ENCODE measurements at places on chromosomes 2 and 18.

DNA sequence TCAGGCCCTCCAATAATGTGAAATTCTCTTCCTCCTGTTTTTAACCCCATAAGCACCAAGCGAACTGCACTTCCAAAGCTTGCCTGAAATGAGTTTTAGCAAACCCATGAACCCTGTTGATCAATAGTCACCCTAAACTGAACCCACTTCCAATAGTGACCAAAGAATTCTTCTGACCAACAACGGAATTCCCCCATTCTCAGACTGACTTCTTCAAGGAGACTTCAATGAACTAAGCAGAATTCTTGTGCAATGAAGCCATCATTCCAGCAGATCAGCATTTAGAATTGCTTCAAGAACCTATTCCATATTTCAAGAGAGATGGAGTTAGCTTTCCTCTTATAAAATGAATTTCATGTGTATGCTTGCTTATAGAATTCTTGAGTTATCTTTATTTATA lies 176.9 kb upstream of the FN1 start:
- peak; percentile 12 for DNase-seq

- DNase-seq, result no peak
Measured at GRCh38 chr2:64999754-65000153, 10.6 kb downstream of the SLC1A4 start.

- no peak for DNase-seq
Measured at GRCh38 chr2:136305517-136306192, 187.7 kb upstream of the CXCR4 start.

DNA sequence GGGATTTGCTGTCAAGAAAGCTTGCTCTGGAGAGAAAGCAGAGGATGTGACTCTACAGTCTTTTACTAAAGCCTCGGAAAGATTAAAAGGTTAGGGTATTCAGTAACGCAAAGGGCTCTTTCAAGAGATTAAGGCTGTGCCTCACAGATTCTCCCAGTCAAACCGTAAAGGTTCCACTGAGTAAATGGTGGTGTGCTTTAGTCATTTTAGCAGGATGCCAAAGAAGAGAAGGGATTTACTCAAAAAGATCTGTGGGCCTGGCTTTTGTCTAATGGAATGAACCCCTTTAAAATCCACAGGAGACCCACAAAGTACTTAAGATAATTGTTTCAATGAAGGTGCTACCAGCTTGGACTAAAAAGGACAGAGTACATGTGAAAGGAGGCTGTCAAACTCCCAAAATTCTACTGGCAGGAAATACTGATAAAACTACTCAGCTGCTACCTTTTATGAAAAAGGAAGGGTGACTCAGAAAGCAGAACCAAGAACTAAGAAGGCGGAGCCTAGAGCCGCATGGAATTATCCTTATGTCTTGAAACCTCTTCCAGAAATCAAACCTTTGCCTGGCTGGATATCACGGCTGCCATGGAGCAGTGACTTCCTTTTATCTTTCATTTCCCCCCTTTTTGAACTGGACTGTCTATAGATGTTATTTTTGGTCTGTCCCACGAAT lies 670.2 kb upstream of the ZEB2 start:
- DNase-seq, result peak; percentile 14

DNA sequence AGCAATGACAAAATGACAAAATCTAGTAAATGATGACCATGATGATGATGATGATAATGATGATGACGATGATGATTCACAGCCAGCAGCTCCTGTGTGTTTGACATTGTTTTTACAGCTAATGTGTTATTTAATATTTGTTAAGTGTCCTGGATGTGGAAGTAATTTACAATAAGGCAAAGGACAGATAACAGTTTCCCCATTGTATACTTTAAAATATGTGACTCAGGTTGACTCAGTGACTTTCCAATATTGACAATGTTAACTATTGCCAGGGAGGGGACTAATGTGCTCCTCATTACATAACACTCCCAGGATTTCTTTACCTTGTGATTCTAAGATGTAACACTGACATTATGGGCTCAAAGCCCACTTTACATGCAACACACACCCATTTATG lies 602.2 kb downstream of the FBXO15 start:
- DNase-seq, result no peak

DNA sequence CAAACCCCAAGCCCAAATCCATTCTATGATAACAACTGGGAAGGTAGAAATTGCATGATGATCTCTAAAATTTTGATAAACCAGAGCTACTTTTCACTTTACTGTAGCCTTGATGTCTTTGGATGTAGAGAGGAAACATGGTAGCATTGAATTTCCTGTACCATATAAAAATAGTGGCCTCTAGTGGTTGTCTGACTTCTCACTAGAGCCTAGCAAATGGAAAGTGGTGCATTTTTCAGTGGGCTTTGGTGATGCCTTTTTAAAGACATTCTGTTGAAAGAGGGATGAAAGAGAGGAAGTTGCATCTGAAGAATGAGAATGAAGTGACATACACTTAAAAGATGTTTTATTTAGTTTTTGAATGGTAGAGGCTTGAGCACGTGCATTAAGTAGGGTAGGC lies 662.2 kb downstream of the XIRP2 start:
- no peak for DNase-seq

- DNase-seq, result no peak
Measured at GRCh38 chr2:219614076-219614860, 13.2 kb upstream of the SLC4A3 start.

DNA sequence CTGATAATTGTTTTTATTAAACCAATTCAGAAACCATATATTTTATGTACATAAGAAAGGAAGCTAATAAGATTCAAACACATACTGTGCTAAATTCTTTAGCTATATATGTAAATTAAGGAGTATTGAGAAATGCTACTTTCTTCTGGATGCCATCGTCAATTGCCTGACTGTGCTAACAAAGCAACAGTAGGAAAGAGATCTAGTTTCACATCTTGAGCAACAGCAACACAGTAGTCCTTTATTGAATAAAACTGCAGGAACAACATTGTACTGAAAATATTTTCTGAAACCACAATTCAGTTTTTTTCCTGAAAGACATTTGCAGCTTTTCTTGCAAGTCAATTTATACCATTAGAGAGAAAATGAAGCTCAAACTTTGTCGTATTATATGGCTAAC lies 1404.9 kb upstream of the SLC39A10 start:
- DNase-seq, result no peak

DNA sequence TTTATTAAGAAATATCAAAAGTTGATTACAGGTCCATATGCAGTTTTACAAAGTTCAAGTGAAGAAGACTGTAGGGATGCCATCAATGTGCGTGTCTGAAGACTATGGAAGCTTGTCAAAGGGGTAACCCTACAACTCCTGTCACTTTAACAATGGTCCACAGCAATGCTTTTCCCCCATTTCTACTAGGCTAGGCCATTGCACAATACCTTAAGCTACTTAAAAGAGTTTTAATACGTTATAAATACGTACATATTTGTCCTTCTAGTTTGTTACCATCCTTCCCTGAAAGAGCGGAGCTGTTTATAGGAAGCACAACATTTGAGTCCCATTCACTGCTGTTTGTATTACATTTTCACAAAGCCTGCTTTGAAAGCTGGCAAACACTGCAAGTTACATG lies 26.7 kb downstream of the CNRIP1 start:
- no peak for DNase-seq

- DNase-seq, result peak; percentile 56
Measured at GRCh38 chr2:9205963-9206948, at the start of gene ASAP2. Gene ASAP2 (plus strand): TSS chr2:9206812. CDS start chr2:9207105, 293 bp downstream.

DNA sequence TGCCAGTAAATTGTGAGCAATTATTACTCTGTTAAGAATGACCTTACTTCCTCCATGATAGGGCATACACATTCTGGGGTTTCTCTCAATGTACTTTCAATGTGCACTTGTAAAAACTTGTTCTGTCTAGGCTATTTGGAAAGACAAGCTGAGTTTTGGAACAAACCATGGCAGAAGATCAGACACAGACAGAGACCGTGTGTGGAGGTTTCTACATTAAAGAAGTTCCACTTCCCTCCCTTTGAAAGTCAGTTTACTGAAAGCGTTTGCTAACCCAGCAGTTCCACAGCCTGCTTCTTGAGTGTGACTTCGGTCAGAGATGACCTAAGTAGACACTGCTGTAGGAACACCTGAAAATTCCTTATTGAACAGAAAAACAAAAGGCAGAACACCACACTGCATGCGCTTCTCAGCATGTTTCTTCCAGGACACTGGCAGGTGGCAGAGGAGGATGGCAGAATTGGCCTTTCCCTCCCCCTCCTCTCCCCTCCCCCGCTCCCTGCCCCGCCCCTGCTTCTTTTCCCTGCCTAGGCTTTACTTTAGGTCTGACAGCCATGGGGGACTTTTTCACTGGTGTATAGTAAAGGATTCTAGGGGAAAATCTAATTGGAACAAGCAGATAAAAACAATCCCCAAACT lies 109.8 kb downstream of the NOL10 start:
- DNase-seq, result no peak

DNA sequence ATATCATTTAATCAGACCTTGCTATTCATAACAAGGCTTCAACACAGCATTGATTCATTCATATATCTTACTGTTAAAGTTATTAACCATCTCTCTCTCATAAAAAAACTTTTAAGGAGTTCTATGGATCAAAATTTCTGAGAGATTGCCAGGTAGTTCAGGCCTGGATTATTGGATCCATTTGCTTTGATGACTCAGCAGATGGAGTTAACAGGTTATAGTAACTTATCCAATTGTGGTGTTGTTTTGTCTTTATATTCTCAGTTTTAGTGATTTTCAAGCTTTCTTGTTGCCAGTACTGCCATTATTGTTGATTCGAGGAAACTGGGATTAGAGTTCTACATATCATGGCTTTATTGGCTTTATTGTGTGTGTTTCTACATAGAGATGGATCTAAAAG lies 195.7 kb upstream of the MMADHC start:
- DNase-seq, result no peak

GRCh38 chr2:17966798-17967197 lies 88.3 kb downstream of the KCNS3 start:
- no peak for DNase-seq

GRCh38 chr18:44724105-44724778 lies 43.6 kb downstream of the SETBP1 start:
- DNase-seq, result no peak

DNA sequence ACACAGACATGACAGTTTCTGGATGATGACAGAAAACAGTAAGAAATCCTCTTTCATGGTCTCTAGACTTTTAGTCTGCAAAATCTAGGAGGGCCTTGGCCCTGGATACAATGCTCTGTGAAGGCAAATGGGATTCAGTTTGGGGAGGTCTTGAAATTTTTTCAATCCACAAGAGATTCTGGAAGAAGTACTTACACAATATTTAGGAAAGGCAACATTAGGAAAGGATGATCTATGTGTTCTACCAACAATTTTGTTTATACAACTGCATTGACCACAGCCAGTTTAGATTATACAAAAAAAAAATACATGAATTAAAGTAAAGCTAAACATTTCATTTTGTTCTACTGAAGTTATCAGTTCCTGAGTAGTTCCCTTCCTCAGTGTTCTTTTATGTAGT lies 208.0 kb downstream of the SRBD1 start:
- no peak for DNase-seq

GRCh38 chr2:51379997-51380396 lies 348.1 kb upstream of the NRXN1 start:
- DNase-seq, result no peak

DNA sequence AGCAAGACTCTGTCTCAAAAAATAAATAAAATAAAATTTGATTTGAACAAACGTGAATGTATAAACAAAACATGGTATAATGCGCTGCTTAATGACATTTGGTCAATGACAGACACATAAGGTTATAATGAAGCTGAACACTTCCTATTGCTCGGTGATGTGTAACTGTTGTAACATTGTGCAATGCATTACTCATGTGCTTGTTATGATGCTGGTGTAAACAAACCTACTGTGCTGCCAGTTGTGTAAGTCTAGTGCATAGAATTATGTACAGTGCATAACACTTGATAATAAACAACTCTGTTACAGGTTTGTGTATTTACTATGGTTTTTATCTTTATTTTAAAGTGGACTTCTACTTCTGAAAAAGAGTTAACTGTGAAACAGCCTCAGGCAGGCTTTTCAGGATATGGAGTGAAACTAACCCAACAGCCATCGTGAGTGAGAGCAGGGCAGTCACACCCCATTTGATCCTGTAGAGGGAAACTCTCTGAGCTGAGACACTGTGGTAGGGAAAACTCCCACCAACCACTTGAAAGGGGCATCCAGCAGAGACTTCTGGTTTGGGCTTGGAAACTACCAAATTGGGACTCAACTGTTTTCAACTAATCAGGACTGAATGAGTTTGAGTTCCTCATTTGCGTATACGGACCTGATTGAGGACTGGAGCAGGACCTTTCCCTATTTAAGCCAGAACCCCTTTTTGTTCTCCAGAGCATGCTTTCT lies 8.7 kb upstream of the RPRD1A start:
- DNase-seq, result peak; percentile 85

DNA sequence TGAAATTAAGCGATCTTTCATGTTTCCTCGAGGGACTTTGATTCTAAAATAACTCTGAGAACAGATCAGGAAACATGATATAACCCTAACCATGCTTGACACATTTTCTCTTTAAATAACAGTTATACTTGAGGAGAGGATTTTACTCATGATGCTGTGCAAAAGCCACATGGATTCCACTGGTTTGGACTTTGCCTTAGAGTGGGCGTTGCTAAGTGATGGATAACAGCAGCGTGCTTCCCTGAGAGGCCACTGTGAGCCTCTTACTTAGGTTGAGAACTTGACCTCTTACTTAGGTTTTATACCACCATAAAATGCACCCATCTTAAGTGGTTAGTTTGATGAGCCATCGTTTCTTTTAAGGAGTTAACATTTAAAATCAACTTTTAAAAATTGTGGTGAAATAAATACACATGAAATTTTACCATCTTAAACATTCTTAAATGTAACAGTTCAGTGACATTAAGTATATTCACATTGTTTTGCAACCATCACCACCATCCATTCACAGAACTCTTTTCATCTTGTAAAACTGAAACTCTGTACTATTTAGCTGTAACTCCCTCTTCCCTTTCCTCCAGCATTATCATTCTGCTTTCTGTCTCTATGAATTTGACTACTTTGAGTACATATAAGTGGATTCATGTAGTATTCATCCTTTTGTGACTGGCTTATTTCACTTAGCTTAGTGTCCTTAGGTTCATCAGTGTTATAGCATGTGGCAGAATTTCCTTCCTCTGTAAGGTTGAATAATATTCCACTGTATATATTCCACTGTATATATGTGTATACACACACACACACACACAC lies 22.6 kb downstream of the ANXA4 start:
- DNase-seq, result no peak

GRCh38 chr18:13382954-13383827 lies 164.6 kb downstream of the LDLRAD4 start:
- DNase-seq, result no peak

DNA sequence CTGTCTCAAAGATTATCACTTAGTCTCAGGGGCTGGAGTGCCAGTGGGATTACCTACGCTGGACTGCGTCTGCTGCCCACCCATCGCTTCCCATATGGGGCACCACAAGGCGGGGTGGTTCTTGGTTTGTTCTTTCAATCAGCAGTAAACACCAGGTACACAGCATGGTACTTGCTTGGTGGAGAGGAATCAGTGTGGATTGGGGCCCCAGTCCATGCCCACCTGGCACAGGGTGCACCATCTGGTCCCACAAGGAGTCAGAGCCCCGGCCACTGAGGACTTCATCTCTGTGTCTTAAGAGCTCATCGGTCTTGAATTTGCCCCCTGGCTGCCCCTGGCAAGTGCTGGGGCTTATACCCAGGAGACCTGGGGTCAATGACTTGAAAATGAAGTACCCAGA lies 96.2 kb downstream of the GLI2 start:
- no peak for DNase-seq

All from CD14-positive monocyte (primary cell).